ENCODE measurements at places on chromosomes 6 and 20. TPM values are rescaled to one million over a fixed set of nuclear protein-coding genes. Genes with fewer than 3 reads are reported as not detected.

GRCh38 chr6:37041521-37041920 is 36.1 kb downstream of the FGD2 start:
- H3K27ac ChIP-seq, result no peak overlapping the region
- peaks cover 13% of the 10 kb centered on the region for H3K36me3 ChIP-seq
- H3K4me3 ChIP-seq, result no peak overlapping the region
- no peaks in the 10 kb centered on the region for H3K27me3 ChIP-seq
- H3K4me1 ChIP-seq, result peaks cover 69% of the 10 kb centered on the region

Gene BTNL2
- not detected for total RNA-seq

Gene HTR1E
- not detected for total RNA-seq

- no peaks in the 10 kb centered on the region for H3K27me3 ChIP-seq
- H3K4me1 ChIP-seq, result peaks cover 29% of the 10 kb centered on the region
- H3K36me3 ChIP-seq, result peaks cover 23% of the 10 kb centered on the region
- peak overlapping the region; percentile 98 for H3K27ac ChIP-seq
- DNase-seq, result peak; percentile 70
These were observed 367 bp upstream of the PCIF1 start for GRCh38 chr20:45934046-45934585.

GRCh38 chr6:166466178-166467122 is 83.7 kb upstream of the MPC1 start:
- DNase-seq, result no peak
- H3K36me3 ChIP-seq, result no peaks in the 10 kb centered on the region
- no peak overlapping the region for H3K4me3 ChIP-seq
- H3K27me3 ChIP-seq, result peaks cover 3% of the 10 kb centered on the region
- H3K4me1 ChIP-seq, result no peaks in the 10 kb centered on the region

DNA sequence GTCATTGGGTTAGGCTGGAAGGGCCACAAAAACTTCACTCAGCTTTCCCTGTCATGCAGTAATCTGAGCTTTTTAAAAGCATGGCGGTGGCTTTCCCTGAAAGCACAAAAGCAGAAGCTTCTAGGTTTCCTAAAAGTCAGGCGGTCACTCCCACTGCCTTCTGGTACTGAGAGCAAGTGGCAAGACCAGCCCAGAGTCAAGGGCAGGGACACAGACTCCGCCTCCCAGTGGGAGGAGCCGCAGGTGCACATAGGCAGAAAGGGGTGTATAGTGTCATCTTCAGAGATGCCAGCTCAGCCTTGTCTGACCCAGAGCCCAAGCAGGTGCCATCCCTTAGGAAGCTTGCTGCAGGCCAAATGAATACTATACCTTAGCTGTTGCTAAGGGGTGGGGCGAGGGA is 18.0 kb upstream of the PACSIN1 start:
- H3K27ac ChIP-seq, result no peak overlapping the region
- no peaks in the 10 kb centered on the region for H3K36me3 ChIP-seq
- peaks cover 7% of the 10 kb centered on the region for H3K27me3 ChIP-seq
- no peak for DNase-seq
- H3K4me1 ChIP-seq, result no peaks in the 10 kb centered on the region
- H3K4me3 ChIP-seq, result no peak overlapping the region

DNA sequence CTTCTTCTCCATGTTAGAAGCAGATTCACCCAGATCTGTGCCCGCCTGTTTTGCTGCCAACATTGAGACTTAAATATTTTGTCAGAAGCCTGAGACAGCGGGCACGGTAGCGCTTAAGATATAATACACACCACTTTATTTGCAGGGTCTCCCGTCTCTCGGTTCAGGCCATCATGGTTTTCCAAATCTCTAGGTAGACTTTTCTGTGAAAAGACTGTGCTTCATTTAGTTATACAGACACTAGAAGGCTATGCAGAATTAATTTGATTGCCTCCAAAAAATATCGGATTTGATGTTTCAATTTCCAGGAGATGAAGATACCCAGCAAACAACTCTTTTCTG is 598 bp downstream of the TBP start:
- peaks cover 29% of the 10 kb centered on the region for H3K4me1 ChIP-seq
- H3K27ac ChIP-seq, result no peak overlapping the region
- no peaks in the 10 kb centered on the region for H3K27me3 ChIP-seq
- peaks cover 29% of the 10 kb centered on the region for H3K36me3 ChIP-seq

Gene CST7
- total RNA-seq, result 43.9 TPM

GRCh38 chr6:119957195-119957594 is 607.6 kb upstream of the MAN1A1 start:
- no peak for DNase-seq
- no peaks in the 10 kb centered on the region for H3K4me1 ChIP-seq
- H3K36me3 ChIP-seq, result no peaks in the 10 kb centered on the region
- no peaks in the 10 kb centered on the region for H3K27me3 ChIP-seq

All from activated CD8-positive, alpha-beta T cell treated with anti-CD3 and anti-CD28 coated beads, Interleukin-2, amount 10 ng/mL, durations not matched to agents 7 days and 5 days (primary cell).